Osteocyte (in vitro differentiated cells): ENCODE measurements at places on chromosomes 2 and 18.

DNA sequence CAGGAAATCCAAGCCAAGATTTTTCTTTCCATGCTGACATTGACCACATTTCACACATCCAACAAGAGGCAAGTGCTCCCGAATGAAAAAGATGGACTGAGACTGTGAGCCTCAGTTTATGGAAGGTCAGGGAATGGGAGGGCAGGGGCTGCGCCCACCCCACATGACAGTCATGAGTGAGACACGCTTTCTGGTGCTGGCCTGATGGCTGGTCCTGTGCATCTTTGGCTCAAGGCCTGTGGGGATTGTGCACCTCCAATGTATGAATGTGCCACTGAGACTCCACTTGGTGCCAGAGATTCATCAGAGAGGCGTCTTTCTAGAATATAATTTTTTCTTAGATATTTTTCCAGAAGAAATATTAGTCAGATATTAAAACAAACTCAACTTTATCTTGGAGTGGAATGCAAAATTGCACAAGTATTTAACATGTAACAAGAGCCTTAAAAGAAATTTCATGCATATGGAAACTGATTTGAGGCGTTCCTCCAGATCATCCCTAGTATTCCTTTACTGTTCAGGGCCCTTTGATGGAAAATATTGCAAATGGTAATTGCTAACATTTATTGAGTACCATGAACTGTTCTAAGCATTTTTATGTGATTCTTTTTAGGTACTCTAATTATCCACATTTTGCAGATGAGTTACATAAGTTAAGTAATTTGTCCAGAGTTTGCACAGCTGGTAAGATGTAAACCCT is 87.3 kb upstream of the GPR45 start:
- DNase-seq: no peak

- DNase-seq: no peak
Observed at GRCh38 chr2:109164739-109165221, 35.8 kb downstream of the SH3RF3 start.

GRCh38 chr18:6284761-6285160 is 129.9 kb downstream of the L3MBTL4 start:
- DNase-seq: no peak

DNA sequence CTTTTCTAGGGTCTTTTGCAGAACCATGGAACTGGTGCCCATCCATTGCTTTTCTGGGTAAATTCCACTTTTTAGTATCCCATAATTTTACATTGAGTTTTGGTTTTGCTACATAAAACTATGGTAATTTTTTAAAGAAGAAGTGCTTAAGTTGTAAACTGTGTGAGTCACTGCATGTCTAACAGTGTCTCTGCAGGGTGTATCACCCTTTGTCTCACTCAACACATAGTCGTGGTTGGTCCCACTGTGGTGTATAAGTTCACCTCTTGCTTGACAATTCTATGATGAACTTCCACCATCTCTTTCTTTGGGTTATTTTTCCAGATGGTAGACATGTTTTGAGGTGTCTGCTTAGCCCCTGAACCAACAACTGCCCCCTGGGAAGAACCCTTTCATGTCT is 10.5 kb downstream of the SCTR start:
- DNase-seq: no peak

- DNase-seq: no peak
Observed at GRCh38 chr18:26434887-26435286, 113.5 kb downstream of the KCTD1 start.
